AG10803 (cell line): ENCODE measurements at places on chromosomes 11 and 22.
A peak's percentile ranks its signal among the peaks of the same experiment; 100 is the strongest.

DNA sequence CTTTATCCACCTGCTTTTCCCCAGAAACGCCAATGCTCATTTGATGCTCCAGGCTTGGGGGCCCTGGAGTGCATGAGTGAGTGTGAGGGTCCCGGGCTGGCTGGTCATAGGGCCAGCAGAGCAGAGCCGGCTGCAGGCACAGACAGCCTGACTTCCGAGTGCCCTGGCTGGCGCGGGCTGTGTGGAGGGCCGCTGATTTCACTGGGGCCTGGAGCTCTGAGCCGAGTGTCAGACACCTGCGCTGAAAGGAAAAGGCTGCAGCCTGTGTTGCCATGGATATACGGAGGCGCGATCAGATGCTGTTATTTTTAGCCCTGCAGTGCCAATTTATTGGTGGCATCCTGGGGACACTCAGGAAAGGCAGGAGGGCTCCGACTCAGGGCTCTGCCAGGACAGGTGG lies 87.6 kb downstream of the ST3GAL4 start:
- no peak for DNase-seq

- peak; percentile 46 for DNase-seq
Measured at GRCh38 chr11:2196970-2197770, 25.6 kb upstream of the TH start.

GRCh38 chr11:69878144-69878883 lies 59.1 kb upstream of the FGF3 start:
- DNase-seq = no peak

DNA sequence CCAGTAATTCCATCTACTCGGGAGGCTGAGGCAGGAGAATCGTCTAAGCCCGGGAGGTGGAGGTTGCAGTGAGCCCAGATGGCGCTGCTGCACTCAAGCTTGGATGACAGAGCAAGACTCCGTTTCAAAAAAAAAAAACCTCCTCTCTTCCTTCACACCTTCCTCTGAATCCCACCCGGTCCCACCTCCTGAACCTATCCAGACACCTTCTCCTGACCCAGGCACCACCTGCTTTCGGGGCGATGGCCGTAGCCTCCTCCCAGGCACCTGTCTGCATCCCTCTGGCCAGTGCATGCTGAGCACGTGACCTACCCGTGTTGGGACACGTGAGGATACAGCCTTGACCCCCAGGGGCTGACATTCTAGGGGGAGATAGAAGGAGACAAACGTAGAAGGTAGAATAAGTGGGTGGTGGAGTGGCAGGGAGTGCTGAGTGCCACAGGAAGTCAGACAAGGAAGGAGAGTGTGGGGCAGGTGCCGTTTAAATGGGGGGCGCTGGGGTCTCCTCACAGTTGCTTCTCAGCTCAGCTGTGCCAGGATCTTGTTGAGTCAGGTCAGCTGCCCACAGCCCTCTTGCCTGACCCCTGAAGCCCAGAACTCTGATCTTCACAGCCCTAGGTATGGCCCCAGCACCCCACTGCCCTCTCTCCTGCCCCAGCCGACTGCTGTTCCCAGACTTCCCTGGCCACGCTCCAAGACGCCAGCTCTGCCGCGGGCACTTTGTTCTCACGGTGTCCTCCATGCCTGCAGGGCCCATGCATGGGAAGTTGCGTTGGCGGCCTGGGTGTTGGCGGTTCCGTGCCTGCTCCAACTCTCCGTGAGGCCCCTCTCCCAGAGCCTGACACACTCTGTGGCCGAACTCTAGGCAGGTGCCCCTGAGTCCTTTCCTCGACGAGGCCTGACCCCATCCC lies 1.2 kb upstream of the MIOX start:
- peak; percentile 22 for DNase-seq

DNA sequence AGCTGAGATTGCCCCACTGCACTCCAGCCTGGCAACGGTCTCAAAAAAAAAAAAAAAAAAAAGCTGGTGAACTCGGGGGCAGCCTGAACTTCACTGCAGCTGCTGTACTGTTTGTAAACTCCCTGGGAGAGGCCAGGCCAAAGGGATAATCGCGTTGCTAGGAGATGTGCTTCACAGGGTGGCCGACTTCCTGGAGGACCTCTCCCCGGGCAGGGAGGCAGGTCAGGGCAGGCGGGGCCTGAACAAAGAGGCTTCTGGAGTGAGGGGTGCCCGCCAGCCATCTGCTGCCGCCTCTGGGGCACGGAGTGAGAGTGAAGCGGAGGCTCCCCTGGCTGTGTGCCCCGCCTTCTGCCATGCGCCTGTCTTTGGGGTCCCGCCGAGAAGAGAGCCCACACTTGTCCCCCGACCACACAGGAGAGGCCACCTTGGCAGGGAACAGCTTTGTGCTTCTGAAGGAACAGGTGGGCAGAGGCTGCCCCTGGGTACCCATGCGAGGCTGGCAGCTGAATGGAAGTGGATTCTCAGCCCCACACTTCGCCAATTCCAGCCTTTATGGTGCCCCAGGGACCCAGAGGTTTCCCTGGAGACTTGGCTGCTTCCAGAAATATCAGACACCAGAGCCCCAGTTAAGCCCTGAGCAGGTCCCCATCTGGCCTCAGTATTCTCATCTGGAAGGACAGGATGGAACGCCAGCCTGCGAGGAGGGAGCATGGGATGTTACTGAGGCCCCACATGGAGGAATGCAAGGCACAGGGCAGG lies 29.6 kb downstream of the TMEM184B start:
- peak; percentile 48 for DNase-seq

GRCh38 chr11:46342239-46342638 lies 5.0 kb upstream of the DGKZ start:
- DNase-seq = no peak

DNA sequence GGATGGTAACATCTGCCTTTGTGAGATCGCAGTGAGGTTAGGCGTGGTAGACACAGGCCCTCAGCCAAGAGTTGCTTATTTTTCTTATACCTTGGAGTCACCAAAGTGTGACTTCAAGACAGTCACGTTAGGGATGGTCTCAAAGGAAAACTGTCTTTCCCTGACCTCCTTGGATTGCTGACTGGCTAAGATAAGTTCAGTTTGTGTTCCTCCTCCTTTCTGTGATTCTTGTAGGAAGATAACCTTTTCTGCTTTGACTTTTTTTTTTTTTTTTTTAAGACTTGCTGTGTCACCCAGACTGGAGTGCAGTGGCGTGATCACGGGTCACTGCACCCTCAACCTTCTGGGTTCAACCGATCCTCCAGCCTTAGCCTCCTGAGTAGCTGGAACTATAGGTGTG lies 23.1 kb downstream of the TAB1 start:
- no peak for DNase-seq

DNA sequence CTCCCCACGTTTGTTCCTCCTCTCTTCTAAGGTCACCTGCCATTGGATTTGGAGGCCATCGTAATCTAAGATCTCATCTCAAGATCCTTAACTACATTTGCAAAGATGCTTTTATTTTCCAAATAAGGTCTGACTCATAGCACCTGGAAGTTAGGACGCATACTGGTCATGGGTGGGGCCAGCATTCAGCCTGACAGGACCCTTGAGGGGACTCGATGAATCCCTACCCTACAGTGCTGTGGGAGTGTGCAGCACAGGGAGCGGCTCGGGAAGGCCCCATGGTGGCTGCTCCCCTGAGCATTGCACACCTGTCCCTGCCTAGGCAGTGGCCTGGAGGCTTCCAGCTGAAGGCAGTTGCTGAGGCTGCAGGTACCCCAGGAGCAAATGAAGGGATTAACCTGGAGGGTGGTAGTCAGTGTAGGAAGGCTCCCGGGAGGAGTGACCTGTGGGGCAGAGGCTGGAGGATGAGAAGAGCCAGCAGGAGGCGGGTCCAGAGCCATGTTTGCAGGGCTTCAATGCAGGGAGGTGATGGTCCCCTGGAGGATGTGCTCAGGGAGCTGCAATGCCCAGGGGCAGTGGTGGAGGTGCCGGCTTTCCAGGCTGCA lies 362.2 kb downstream of the CTTN start:
- no peak for DNase-seq

GRCh38 chr11:36073411-36074203 lies 129.7 kb downstream of the LDLRAD3 start:
- DNase-seq = peak; percentile 82

- DNase-seq = no peak
Measured at GRCh38 chr22:39248254-39248653, 3.5 kb upstream of the PDGFB start.

DNA sequence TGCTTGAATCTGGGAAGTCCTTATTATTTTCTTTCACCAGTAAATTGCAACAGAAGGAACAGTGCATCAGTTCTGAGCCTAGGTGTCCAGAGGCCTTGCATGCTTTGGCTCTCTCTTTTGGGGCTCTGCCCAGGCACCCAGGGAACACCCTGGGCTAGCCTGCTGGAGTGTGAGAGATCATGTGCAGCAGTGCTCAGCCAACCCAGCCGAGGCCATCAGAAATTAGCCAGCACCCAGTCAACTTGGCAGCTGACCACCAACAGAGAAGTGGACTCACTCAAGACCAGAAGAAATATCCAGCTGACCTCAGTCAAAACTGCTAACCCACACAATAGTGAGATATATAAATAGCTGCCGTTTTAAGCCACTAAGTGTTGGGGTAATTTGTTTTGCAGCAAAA lies 11.2 kb upstream of the P4HA3 start:
- peak; percentile 53 for DNase-seq

DNA sequence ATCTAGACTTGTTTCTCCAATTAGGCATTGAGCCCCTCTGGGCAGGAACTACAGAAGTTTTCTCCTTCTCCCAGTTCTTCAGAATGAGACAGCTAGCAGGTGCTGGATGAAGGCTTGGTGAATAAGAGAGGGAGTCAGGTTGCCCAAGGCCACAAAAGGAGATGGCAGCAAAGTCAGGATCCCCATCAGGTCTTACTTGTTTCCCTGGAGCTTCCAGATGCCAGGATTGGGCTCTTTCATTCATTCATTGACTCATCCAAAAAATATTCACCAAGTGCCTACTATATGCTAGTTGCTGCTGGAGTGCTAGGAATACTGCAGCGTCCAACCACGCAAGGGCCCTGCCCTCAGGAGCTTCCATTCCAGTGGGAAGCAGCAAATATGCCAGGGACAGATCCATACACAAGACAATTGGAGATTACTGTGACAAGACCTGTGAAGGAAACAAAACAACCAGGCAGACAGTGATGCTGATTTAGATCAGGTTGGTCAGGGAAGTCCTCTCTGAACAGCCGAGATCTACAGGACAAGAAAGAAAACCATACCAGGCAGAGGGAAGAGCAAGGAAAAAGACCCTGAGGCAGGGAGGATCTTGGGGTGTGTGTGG lies 24.6 kb upstream of the LMO1 start:
- no peak for DNase-seq

GRCh38 chr11:6202041-6202440 lies 3.0 kb downstream of the OR52W1 start:
- DNase-seq = peak; percentile 65

GRCh38 chr11:33829430-33830141 lies 55.3 kb upstream of the FBXO3 start:
- peak; percentile 72 for DNase-seq

DNA sequence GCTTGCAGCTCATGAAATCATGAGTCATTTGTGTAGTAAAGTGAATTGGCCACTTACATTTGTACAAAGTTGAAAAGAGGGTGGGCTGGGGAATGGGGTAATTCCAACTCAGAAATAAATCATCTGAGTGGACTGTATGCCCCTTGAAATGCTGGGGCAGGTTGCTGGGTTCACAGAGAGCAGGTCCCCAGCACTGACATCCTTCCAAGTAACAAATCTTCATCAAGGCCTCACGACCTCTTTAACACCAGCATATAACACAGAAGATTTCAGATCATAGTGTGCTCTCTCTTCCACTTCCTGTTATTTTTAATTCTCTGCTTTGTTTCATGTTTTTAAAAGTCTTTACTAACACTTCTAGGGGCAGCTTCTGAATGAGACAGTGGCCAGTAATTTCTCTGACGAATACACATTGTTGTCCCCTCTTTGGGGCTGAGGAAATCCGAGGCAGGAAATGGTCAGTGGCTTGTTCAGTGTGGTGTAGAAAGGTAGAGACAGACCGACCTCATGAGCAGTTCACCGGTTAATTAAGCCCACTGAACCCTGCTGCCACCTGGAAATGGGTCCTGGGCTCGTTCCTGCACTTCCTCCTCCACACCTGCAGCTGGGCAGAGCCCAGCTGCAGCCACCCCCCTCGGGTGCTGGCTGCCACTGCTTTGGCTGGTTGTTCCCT lies 127.7 kb downstream of the MAML2 start:
- DNase-seq = peak; percentile 60

GRCh38 chr11:121499405-121499804 lies 46.6 kb upstream of the SORL1-AS1 start:
- DNase-seq = no peak

GRCh38 chr11:100706179-100706578 lies 19.1 kb downstream of the ARHGAP42 start:
- no peak for DNase-seq

- peak; percentile 98 for DNase-seq
Measured at GRCh38 chr11:100890789-100891188, 203.7 kb downstream of the ARHGAP42 start.

DNA sequence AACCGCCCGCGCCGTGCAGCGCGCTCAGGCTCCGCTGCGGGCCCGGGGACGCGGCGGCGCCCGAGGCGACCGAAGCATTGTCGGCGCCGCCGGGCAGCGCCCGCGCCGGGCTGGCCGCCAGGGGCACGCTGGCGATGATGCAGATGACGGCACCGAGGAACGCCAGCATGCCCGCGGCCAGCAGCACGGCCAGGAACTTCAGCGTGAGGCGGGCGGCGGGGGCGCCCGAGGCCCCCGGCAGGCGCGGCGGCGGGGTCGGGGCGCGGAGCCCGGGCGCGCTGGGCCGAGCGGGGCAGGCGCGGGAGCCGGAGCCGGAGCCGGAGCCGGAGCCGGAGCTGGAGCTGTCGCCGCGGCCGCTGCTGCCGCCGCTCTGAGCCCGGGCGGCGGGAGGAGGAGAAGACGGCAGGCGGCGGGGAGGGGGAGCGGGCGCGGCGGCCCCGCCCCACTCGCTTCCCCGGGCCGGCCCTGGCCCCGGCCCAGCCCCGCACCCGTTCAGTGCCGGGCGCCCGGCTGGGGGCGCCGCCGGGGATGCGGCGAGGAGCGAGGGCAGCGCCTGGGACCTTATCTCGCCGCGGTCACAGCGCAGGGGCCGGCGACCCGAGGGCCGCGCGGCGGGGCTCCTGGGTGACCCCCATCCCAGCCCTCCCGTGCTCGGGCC lies at the start of gene NPTXR:
NPTXR (minus strand) TSS at position 372 of the 658 bp plus-strand sequence.
- peak; percentile 28 for DNase-seq

DNA sequence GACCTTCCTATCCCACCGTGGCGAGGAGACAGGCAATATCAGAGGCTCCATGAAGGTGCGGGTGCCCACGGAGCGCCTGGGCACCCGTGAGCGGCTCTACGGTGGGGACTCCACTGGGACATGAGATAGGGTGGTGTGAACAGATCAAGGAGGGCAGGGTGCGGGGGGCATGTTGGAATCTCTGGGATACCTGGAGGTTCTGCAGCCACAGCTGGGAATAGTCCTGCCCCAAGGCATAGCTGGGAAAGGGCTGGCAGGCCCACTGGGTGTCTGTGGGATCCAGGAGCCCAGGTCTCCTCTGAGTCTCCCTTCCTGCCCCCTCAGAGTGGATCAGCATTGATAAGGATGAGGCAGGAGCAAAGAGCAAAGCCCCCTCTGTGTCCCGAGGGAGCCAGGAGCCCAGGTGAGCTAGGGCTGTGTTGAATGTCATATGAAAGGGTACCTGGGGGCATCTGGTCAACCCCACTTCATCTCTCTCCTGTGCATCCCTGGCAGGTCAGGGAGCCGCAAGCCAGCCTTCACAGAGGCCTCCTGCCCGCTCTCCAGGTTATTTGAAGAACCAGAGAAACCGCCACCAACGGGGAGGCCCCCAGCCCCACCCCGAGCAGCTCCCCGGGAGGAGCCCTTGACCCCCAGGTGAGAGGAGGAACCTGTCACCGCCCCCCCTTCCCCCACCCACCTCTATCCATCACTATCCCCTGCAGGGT lies 8.5 kb downstream of the PHOX2A start:
- no peak for DNase-seq
